Motor neuron (in vitro differentiated cells): ENCODE measurements at places on chromosomes 1 and 21. TPM values are rescaled to one million over a fixed set of nuclear protein-coding genes. Genes with fewer than 3 reads are reported as not detected.

Gene LCE2A
- total RNA-seq, result 2.5 TPM in 1 of 2 replicates, not detected in the other

Gene AMIGO1
- 11.5 and 13.1 TPM in 2 replicates for total RNA-seq

Gene CRABP2
- 15.5 and 21.1 TPM in 2 replicates for total RNA-seq

Gene TEKT2
- total RNA-seq, result 10.5 and 11.9 TPM in 2 replicates

Gene CDK18
- total RNA-seq, result 1.3 and 2.3 TPM in 2 replicates

Gene CCDC27
- total RNA-seq, result 0.11 and 0.44 TPM in 2 replicates

Gene LCE3D
- total RNA-seq, result not detected in 2 replicates

Gene CLCA4
- total RNA-seq, result not detected in 2 replicates

Gene GPR37L1
- total RNA-seq, result 0.27 and 0.89 TPM in 2 replicates

Gene BMP8A
- total RNA-seq, result not detected in 2 replicates

Gene APOBEC4
- total RNA-seq, result 1.5 and 2.4 TPM in 2 replicates

Gene C1orf87
- total RNA-seq, result 0.36 and 0.37 TPM in 2 replicates

- ATAC-seq, result peak; percentile 69
Measured at GRCh38 chr1:226149806-226150205, 36.7 kb downstream of the ACBD3 start.

- ATAC-seq, result no peak
Measured at GRCh38 chr1:61556631-61557030, 168.3 kb downstream of the TM2D1 start.

DNA sequence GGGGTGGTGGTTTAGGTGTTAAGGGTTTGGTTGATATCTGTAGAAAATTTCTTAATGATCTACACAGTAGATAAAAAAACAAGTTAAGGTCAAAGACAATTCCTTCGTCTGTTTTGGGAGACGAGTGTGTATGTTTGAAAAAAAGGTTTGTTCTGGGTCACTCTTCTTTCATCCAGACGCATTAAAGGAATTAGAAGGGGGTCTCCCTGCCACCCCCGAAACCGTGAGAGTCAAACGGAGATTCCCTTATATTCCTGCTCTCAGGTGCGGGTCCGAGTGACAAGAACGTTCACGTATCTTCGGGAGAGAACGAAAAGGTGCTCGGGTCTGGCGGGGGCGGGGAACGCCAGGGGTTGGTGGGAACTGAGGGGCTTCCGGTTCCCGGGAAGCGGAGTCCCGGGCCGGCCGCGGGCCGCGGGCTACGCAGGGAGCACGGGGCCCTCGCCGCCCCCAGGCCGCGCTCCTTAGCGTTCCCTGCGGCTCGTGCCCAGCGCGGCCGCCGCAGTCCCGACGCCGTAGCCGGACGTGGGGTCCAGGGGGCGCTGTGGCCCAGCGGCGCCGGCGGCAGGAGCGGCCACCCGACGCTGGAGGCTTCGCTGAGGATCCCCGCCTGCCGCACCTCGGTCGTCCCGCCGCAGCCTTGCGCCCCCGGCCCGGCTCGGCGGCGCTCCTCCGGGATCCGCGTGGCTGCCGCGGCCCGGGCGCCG, at the start of gene ZFYVE9:
ZFYVE9 (plus strand) TSS at position 577 of the 707 bp plus-strand sequence. CDS start 91,118 bp downstream, outside the sequence.
- ATAC-seq, result peak; percentile 91

- no peak for ATAC-seq
Measured at GRCh38 chr1:246919902-246920301, 11.8 kb downstream of the AHCTF1 start.

GRCh38 chr1:40982721-40983120, 3.2 kb downstream of the CTPS1 start:
- no peak for ATAC-seq

- peak; percentile 89 for ATAC-seq
Measured at GRCh38 chr1:207868774-207869721, 41.9 kb downstream of the CD34 start.

GRCh38 chr1:209989525-209989924, 51.5 kb downstream of the SYT14 start:
- no peak for ATAC-seq

DNA sequence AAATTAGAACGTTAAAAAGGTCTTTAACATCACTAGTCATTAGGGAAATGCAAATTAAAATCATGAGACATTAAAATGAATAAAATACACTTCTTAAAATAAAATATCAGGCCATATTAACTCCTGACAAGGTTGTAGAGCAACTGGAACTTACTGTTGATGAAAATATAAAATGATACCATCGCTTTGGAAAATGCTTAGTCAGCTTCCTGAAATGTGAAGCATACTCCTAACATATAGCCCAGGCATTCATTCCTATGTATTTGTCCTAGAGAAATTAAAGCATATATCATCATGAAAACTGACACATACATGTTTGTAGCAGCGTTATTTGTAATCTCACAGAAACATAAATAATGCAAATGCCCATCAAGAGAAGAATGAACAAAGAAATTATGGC, 211.5 kb upstream of the CHRM3 start:
- no peak for ATAC-seq

- no peak for ATAC-seq
Measured at GRCh38 chr1:19734056-19734455, 65.7 kb downstream of the TMCO4 start.

DNA sequence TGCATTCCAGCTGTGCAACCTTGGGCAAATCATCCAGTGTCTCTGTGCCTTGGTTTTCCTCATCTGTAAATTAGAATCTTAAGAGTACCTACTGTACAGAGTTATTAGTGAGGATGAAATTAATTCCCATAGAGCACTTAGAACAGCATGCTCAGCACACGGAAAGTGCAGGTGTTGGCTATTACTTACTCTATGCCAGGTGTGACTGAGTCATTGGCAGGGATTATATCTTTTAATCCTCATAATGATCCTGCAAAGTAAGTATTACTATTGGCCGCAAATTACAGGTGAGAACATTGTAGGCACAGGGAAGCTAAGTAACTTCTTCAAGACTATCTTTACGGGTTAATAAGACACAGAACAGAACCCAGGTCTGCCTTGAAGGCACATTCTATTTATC, 6.3 kb upstream of the UBE2U start:
- no peak for ATAC-seq

GRCh38 chr1:203026666-203027663, 674 bp downstream of the PPFIA4 start:
- ATAC-seq, result peak; percentile 47

DNA sequence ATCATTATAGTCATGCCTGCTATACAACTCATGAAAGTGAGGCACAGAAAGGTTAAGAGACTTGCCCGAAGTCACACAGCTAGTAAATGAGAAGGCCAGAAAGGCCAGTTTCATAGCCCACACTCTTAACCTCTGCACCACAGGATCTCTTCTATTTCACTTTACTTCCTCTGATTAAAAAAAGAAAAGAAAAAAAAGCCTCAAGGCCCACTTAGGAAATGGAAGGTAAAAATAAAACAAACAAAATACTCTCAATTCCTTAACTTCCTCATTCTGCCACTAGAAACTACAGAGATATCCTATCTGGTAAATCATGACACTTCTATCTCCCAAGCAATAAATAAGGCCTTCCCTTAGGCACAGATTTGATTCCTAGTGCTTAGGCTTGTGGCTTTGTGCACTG, 7.6 kb upstream of the ENAH start:
- ATAC-seq, result no peak

DNA sequence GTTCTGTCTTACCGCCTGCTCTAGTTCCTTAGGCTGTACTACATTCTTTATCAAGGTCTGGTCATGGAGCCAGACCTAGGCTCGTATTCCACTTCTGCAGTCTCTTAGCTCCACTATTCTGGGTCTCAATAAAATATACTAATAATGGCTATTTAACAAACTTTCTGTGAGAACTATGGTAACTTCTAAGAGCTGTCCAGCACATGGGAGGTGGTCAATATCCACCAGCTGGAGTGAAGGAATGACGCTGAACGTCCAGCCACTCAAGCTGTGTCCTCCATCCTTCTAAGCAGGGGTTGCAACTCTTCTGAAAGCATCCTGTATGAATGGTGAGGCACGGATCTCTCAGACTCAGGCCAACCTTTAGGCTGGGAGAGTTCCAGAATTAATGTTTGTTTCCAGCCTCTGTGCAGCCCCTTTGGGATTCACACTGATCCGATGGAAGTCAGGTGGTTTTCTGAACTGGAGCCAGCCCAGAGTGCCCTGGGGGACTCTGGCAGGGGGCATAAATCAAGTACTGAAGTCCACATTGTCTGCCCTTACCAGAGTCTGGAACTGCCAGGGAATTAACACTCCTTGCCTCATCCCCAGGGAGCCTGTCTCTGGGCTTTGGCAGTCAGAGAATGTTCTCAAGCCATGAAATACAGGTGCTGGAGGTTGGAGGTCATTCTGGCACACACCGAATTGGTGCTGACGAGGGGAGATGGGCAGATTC, 57.4 kb downstream of the BRINP2 start:
- peak; percentile 39 for ATAC-seq

- peak; percentile 90 for ATAC-seq
Measured at GRCh38 chr1:23777979-23778814, at the start of gene PITHD1. TSS of gene PITHD1 (plus strand) at chr1:23778418. CDS start at chr1:23778516, 98 bp downstream.

DNA sequence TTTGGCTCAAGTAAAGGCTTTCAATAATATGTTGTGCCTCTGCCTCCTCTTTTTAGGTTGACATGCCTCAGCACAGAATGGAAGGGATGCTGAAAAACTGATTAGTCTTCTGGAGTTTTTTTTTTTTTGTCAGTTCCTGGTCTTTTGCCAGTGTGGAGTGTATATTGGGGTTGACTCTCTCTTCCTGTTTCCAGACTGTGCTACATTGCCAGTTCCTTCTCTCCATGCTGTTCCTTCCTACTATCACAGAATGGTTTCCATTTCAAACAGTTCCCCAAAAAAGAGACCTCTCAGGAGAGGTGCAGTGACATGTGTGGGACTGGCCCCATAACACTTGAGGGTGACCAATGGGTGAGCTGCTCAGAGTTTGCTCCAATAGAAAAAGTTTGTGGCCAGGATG, 101.7 kb upstream of the ETV3 start:
- ATAC-seq, result no peak

DNA sequence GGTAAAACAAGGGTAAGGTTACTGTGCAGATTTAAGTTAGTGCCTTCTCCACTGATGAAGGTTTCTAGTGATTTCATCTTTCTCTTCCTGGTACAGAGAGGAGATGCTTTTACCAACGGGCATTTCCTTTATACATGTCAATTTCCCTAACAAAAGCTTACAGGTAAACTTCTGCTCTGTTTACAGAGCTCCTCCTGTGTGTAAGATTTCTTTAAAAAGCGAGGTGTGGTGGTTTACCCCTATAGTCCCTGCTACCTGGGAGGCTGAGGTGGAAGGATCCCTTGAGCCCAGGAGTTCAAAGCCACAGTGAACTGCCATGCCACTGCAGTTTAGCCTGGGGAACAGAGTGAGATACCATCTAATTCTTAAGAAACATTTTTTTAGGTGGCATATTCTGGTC, 40.7 kb upstream of the GORAB start:
- ATAC-seq, result no peak

GRCh38 chr1:70383483-70383882, 27.6 kb upstream of the CTH start:
- ATAC-seq, result peak; percentile 59

DNA sequence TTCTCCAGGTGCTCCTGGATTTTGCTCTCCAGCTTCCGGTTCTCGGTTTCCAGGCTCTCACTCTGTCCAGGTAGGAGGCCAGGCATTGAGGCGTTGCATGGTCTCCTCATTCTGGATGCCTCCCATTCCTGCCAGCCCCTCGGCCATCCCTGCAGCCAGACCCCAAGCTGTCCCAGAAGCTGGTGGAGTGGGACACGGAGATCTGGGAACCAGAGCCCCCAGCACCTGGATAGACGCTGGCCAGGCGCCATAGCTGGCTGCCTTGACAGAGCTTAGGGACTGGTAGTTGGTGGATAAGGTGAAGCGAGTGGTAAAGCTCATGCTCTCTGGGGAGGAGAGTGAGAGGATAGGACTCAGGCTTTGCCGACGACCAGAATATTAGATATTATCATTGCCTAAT, 29.6 kb downstream of the RAP1A start:
- ATAC-seq, result no peak

DNA sequence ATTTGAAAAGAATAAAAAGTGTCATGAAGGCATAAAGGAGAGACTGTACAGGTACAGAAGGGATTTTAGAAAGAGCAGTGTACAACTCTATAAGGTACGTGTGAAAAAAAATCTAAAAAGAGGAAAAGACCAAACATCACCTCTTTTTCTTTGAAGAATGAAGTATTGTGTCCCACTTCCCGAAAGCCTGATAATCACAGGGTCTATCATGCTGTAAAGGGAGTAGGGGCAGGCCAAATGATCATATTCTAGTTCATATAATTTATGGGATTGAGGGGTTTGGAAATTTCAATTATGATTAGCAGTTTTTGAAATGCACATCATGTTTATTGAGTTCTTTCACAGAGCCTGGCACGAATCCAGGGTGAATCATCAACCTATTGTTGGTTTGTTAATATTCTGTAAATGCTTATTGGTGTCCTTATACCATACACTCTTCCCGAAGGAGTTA, 910 bp upstream of the RERE start:
- ATAC-seq, result no peak

- no peak for ATAC-seq
Measured at GRCh38 chr1:15876357-15877055, 29.0 kb downstream of the SPEN start.

DNA sequence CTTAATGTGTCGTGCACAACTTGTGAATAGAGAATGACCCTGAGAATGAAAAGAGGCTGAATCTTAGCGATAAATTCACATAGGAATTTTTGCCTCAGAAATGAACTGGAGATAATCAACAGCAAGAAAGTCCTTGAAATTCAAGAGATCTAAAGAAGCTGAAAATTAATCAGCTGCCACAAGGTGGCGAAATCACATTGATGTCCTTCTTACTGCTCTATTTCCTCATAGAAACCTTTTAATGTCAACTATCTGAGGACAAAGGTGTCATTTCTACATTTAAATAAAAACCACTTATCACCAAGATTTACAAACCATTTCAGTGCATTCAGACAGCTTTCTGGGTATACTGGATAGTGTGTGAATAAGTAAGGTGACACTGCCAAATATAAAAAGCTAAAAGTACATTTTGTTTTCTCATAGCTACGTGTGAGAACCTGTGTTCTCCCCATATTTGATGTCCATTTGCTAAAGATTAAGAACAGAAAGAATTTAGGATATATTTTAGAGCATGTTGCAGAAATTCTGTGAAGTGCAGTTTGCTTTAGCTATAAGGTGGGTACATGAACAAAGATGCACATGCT, 485.3 kb upstream of the PTBP2 start:
- peak; percentile 56 for ATAC-seq

- ATAC-seq, result no peak
Measured at GRCh38 chr1:8330271-8331125, 12.6 kb downstream of the SLC45A1 start.

DNA sequence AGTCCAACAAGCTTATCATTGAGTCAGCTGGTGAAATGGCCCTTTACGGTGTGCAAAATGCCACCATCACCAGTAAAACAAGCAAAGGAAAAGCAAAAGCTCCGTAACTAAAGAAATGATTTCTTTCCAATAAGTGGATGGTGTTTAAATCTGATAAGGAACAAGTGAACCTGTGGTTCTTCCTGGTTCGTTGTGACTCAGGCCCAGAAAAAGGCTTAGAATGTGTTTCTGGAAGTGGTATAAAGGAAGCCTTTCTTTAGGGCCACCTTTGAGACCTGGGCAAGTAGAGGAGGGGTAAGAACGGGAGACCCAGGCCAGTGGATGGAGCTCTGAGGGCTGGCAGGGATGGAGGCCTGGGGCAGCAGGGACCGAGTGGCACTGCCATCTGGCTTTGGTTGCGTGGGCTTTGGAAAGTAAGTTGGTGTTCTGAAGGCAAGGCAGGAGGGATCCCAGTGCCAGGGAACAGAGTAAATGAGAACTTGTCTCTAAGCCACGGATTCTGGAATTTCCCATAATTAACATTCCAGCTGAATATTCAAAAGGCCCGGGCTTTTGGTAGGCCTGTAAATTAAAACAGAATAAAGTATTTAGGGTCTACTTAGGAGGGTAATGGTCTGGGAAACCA, 87.9 kb upstream of the LMO4 start:
- peak; percentile 69 for ATAC-seq

GRCh38 chr1:69777971-69778370, 210.2 kb downstream of the LRRC7 start:
- no peak for ATAC-seq

- ATAC-seq, result no peak
Measured at GRCh38 chr1:177921590-177921989, 48.3 kb downstream of the SEC16B start.
